ENCODE measurements at places on chromosomes 12 and 14.

DNA sequence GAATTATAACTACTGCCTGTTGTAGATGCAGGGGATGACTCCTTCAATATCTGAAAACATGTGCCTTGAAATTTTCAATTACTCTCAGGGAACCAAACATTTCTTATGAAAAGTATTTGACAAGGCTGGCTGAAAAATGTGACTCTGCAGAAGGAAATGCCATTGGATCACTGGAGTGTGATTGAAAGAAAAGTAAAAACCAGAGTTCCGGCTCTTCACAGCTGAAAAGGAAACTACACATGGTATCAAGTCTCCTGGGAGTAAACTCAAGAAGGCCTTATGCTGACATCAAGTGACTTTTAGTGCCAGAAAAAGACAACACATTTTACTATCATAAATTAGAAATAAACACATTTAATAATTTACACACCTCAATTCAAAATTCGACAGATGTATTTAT, 693.0 kb downstream of the LRFN5 start:
- no peak for DNase-seq

DNA sequence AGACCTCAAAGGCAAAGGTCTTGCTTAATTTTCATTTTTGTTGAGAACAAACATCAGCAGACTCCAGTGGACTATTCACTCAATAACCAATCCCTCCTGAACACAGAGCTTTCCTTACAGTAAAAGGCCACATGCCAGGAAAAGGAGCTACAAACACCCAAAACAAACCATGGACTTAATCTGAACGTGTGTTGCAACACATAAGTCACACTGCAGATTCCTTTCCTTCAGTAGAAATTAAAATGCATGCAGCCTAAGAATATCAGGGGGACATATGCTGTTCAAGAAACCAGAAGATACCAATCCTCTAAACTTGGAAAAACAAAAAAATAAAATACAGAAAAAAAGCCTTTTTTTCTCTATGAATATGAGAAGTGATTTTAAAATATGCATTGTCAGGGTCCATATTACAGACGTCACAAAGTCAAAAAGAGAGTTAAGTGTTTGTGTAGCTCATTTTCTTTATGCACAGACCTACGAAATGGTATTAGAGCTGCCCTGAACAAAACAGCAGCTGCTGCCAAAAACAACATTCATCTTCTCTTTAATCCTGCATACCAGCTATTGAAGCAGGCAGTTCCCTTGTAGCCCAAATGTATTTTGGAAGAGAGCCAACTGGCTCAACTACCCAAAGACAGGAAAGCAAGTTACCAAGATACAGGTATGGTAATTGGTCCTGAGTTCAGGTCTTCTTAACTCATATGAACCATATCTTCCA, 26.2 kb downstream of the KITLG start:
- no peak for DNase-seq

- no peak for DNase-seq
These were observed 700 bp downstream of the SIX6 start for GRCh38 chr14:60509438-60510253.

GRCh38 chr14:70858641-70859040, 48.6 kb upstream of the PCNX1 start:
- no peak for DNase-seq

DNA sequence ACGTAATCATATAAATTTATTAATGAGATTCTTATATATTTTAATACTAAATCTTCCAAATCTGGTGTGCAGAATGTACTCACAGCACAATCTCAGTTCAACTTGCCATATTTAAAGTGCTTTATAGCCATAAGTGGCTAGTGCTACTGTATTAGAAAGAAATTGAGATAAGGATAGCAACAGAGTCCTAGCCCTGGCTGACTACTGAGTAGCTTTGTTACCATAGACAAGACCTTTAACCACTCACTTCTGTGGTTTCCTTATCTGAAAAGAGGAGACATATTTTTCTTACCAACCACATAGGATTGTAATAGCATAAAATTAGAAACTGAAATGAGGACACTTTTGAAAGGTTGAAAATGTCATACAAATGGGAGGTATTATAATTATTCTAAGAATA, 2.0 kb upstream of the CHURC1 start:
- DNase-seq = no peak

GRCh38 chr12:572532-572899, 90.7 kb downstream of the NINJ2 start:
- DNase-seq = no peak

- DNase-seq = no peak
These were observed 76.2 kb downstream of the PIWIL1 start for GRCh38 chr12:130413909-130414308.

GRCh38 chr14:96399405-96399804, 7.5 kb downstream of the AK7 start:
- DNase-seq = no peak

DNA sequence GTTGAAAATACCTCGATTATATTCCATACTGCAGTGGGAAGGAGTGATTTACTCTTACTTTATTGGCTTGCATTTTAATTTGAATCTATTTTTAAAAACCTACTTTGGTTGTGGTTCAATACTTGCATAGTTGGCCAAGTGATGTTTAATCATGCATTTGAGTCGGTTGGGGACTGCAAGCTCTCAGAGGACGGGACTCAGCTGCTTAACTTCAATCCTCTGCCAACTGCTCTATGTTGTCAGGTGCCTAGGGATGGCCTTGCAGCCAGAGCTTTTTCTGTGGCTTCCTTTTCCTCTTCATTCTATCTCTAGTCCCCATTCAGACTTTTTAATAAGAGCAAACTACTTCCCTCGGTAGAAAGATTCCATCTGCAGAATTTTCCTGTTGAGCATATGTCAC, 53.4 kb upstream of the KRR1 start:
- DNase-seq = peak; percentile 61

DNA sequence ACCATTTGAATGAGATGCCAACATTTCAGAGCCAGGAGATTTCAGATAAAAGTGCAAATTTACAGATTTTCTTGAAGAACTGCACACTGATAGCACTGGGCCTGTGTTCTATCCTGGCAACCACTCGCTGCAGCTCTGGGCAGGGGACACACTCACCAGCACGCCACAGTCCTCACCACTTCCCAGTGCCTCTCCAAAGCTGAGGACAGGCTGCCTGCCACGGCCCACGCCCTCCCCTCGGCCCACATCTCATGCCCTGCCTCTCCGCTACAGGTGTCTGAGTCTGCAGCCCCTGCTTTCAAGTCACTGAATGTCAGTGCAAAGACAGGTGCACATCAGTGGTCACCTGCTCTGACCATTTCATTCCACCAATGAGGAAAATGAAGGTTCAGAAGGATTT, 12.7 kb downstream of the CAMKK2 start:
- DNase-seq = no peak

DNA sequence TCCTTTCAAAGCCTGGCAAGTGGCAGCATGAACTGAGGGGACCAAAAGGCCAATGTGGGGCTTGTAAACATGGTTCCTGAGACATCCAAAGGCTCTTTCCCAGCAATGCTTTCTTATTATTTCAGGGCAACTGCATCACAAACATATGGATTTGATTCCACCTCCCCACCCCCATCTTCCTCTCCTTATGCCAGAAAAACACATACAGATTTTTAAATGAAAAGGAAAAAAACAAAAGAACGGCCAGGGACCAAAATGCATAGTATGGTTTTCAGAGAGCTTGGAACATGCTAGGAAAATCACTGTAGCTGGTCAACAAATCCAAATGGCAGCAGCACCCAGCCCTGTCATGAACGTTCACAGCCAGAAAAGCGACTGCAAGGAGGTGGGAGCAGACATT, 167.6 kb downstream of the ANO2 start:
- no peak for DNase-seq

GRCh38 chr14:100566119-100566518, 21.1 kb downstream of the BEGAIN start:
- DNase-seq = no peak

- no peak for DNase-seq
These were observed 59.5 kb downstream of the DHRS2 start for GRCh38 chr14:23695664-23695999.

DNA sequence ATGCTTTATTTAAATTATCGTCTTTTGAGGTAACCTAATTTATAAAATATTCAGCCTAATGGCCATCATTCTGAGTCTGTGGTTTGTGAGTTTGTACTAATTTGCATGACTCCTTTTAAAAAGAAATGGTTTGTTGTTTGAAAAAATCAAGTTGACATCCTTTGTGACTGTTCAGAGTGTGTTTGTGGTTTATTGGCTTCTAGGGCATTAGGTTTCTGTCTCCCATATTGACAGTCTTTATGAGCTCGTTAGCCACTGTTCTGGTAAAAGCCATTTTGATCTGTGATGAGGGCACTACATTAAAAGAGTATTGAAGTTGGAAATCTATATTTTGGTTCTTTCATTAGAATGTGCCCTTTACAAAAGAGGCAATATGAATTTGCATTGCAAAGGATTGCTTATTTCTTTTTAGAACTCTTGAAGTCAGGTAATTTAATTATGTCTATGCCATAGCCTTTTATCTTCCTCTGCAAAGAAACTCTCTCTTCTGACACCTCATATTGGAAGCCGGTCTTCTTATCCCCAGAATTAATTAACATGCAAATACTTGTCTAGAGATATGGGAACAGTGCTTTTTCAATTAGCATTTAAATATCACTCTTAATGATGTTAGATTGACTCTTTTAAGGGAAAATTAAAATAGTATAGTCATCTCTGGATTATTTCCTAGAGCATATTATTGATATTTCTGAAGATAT, 95.0 kb downstream of the CRADD start:
- no peak for DNase-seq

GRCh38 chr12:15056218-15056617, 83.4 kb downstream of the PDE6H start:
- no peak for DNase-seq

DNA sequence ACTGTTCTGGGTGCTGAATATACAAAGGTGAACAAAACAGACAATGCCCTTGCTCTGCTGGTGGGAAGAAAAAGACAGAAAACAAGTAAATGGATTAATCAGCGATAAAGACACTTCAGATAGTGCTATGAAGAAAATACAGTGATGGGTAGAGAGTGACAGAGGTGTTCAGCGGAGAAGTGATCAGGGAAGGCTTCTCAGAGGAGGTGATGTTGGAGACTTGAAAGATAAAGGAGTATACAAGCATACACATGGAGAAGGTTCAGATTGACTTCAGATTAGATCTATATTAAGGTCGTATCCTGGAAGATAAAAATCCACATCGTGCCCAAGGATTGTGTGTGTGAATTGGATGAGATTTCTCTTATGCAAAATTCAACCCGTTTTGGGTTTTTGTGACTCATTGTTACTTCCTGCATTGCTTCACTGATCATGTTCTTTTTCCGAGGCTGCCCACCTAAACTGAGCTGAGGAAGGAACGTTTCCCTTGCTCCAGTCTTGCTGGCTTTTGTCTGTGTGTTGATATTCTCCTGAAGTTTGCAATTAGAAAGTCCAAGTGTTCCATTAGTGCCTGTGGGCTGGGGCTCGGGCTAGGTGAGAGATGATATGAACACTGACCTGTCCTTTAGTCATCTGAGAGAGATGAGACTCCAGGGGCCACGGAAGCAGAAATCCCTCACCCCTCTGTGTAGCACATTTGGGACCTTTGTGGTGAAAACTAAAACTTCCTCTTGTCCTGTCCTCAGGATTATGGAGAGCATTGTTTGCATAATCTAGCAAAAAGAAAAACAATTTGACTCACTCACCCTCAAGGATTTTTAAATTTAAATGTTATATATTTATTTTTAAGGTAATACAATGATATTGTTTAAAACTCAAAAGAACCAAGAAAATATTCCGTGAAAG, 27.6 kb downstream of the PLXNC1 start:
- DNase-seq = no peak

GRCh38 chr12:50057000-50057841, at the start of gene ASIC1:
Gene ASIC1 (plus strand): TSS chr12:50057596. CDS start chr12:50058767, 1,171 bp downstream.
- DNase-seq = peak; percentile 85

- no peak for DNase-seq
These were observed 30.1 kb upstream of the ABCC9 start for GRCh38 chr12:21971344-21971743.

DNA sequence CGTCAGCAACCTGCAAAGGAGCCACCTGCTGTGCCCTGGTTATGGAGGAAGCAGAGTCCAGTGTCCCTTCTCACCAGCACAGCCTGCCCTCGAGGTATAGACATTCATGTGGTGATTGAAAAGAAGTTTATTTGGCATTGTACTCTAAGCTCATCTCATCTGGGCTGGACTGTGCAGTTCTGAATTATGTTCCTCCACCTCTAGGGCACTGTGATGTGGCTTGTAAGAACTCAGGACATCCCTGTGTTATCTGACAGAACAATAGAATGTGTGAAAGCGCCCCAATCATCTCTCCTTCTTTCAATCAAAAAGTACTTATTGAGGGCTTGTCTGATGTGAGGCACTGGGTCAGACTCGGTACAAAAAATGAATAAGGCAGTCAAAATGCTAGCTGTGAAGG, 140.1 kb downstream of the DHRS2 start:
- no peak for DNase-seq

- no peak for DNase-seq
These were observed 4.6 kb downstream of the FBRSL1 start for GRCh38 chr12:132494294-132495164.

DNA sequence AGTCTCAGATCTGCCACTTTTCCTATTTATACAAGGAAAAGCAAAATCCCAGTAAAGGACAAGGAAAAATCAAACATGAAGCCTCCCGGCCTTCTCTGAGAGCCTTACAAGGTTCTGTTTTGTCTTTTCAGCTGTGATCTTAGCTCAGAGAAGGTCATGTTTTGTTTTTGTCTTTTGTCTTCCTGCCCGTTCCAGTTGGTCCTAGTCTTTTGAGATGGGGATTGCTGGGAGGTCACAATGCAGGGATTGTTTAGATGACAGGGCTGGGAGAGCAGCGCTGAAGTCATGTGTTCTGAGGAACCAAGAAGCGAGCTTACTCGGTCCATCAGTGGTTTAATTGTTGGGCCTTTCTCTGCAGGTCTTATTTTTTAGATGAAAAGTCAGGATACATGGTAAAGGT, 6.0 kb downstream of the PLEKHH1 start:
- no peak for DNase-seq

- DNase-seq = peak; percentile 29
These were observed 56.5 kb downstream of the HCAR2 start for GRCh38 chr12:122646517-122647217.

DNA sequence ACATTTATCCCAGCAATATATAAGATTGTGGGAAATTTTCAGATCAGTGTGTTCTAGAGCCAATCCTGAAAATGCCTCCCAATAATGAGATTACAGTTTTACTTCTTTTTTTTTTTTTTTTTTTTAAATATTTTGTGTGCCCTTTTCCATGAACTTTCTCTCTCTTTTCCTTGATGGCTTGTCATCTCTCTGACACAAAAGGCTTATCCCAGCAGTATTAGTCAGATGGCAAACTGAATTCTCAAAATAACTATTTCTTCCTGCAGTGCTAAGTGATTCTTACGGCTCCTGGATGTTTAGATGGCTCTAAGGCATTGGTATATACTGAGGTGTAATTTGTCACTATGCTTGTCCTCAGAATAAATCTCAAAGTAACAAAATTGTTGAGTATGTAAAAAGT, 86.7 kb downstream of the LRP6 start:
- no peak for DNase-seq

GRCh38 chr12:104788840-104789271, 169.2 kb downstream of the SLC41A2 start:
- no peak for DNase-seq

GRCh38 chr14:67942080-67942710, 122.6 kb downstream of the RAD51B start:
- no peak for DNase-seq
